ENCODE measurements at places on chromosomes 2 and 18.

GRCh38 chr2:212940816-212941215 is 210.6 kb downstream of the IKZF2 start:
- peak; percentile 77 for DNase-seq

DNA sequence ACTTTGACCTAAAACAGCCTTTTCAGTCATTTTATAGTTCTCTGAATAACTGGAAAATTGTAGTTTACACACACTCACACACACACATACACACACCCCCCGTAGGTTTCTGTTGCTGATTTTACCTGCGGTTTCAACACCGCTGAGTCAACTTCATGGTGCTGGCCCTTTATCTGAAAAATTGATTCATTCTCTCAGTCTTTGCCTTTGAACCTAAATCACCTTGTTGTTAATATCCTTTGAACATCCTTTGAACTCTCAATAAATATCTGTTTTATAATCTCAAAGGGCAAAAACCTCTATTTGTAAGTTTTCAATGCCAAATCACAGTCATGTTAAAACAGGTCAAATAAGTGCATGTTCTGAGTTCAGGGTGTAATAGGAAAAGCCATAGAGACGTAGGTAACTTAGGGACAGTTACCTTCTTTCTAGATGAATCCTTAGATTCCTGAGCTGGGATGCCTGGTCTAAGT is 109.0 kb upstream of the BZW1 start:
- no peak for DNase-seq

DNA sequence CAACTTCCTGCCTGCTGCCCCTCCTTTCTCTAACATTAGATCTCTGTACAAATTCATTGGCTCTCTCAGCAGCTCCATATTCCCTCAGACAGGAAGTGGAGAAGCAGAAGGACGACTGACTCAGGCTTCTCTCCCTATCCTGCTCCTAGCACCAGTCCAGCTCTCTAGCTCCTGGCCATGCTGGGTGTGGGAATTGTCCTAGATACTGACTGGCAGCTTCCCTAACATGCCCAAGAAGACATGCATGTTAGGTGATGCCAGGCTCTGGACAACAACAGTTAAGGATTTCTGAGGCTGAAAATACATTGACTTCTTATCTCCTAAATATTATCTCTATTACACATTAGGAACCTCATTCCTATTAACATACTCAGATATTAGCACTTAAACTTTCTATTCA is 292.9 kb downstream of the IKZF2 start:
- DNase-seq = no peak

GRCh38 chr2:36395866-36396265 is 40.3 kb downstream of the CRIM1 start:
- no peak for DNase-seq

- DNase-seq = no peak
Measured at GRCh38 chr2:11435036-11435435, 30.9 kb downstream of the E2F6 start.

DNA sequence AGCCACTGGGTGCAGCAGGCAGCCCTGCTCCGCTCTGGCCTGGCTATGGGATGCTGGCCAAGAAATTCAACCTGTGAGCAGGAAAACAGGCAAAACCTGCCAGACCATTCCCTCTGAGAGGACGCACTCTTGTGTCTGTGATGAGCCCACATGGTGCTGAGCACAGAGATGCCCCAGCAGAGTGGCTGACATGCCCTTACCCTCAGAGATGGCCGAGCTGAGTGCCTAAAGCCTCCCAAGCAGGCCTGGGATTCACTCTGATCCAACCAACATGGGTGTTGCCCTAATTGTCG is 34.3 kb upstream of the TAF1B start:
- no peak for DNase-seq

DNA sequence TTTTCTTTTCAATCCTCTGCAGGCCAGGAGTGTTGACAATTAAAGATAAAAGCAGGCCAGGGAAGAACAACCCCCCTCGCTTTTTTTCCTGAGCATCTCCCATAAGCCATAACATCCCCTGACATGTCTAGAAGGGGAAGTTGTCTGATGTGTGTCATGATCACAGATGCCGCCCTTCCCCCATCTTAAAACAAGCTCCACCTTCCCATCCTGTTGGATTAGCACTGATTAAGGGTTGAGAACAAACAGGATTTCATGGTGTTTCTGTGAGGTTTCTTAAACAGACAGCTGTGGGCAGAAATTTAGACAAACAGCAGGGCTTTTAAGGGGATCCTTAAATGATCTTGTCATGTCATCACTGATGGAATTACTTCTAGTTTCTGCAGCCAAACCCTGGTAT is 59.4 kb upstream of the UPP2 start:
- no peak for DNase-seq

DNA sequence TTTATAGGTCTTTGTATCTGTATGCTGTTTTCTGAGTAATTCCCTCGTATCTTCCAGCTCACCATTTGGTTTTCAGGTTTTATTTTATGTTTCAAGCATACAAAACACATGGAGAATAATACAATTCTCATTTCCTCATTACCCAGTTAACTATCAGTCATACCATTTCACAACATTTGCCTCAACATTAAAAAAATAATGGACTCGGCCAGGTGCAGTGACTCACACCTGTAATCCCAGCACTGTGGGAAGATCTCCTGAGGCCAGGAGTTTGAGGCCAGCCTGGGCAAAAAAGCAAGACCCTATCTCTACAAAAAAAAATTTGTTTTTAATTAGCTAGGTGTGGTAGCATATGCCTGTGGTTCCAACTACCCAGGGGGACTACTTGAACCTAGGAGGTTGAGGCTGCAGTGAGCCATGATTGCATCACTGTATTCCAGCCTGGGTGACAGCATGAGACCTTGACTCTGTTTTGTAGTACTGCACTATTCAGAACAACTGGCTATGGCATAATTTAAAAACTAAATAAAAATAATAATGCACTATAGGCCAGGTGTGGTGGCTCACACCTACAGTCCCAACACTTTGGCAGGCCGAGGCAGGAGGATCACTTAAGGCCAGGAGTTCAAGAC is 20.3 kb downstream of the NPC1 start:
- no peak for DNase-seq

DNA sequence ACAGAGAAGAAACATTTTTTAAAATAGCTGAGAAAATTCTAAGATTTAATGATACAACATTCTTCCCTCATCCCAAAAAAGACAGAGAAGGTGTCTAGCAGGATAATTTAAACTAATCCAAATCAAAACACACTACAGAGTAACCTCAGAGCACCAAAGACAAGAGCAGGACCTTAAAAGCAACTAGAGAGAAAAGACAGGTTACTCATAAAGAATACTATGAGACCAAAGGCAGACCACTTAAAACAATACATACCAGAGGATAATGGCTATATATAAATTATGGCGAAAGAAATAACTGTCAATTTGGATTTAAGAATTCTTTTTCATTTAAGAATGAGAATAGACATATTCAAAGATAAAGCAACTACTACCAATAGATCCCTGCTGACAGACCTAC is 40.0 kb downstream of the HDLBP start:
- DNase-seq = no peak

DNA sequence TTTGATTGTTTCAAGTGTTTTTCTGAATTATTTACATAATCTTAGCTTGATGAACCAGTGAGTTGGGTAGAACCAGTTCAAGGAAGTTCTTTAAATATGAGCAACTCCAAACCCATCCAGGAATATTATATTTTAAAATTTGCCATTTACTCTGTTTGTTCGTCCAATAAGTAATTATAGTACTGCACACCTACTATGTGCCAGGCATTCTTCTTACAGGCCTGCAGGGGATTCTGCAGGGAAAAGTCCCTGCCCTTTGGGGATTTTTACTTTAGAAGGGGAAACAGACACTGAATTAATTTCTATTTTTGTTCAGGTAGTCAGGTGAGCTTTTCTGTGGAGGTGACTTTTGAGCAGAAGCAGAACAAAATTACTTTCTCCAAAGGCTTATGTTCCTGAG is 146.9 kb downstream of the DOCK10 start:
- DNase-seq = no peak

GRCh38 chr2:11692966-11693521 is 23.0 kb upstream of the NTSR2 start:
- DNase-seq = peak; percentile 17

GRCh38 chr2:42127425-42128424 is 41.4 kb upstream of the EML4 start:
- no peak for DNase-seq

DNA sequence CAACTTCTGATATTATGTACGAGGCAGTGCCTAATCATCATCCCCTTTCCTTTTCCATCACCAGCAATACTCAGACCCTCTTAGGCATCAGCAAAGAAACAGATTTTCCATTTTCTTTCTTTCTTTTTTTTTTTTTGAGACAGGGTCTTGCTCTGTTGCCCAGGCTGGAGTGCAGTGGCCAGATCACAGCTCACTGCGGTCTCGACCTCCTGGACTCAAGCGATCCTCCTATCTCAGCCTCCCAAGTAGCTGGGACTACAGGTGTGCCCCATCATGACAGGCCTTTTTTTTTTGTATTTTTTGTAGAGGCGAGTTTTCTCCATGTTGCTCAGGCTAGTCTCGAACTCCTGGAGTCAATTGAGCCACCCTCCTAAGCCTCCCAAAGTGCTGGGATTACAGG is 5.9 kb upstream of the OLA1 start:
- DNase-seq = no peak

DNA sequence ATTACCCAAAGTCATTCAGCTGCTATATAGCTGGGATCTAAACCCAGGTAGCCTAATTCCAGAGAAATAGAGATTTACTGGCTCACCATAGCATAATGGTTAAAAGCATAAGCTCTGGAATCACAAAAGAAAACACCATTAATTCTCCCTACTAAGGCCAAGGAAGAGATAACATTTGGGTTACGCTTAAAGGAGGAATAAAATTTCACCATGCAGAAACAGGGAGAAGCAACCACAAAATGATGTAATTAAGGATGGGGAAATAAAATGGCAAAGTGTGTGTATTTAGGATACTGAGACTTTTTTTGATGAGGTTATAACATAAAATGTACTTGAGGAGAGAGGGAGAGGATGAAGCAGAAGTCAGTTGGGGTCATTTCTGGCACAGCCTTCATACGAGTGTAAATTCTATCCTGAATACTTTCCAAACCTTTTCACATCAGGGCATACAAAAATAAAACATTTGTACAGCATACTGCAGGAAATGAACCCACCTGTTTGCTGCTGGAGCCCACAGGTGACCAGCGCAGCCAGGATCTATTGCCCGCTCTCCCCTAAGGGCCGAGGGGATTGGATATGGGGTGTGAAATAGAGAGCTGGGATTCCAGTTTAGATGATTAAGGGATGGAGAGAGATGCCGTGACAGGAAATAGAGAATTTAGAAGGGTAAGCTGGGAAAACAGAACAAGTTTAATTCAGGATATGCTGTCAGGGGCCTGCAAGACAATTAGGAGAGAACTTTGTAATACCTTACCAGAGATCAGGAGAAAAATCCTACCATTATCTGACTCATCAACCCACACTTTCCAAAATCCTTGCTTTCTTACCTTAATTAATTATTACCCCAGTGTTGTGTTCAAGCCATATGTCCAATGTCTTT is 43.8 kb upstream of the SERTAD2 start:
- DNase-seq = no peak

- DNase-seq = peak; percentile 77
Measured at GRCh38 chr2:163646687-163647086, 89.1 kb downstream of the FIGN start.

GRCh38 chr2:233079953-233080835 is 20.1 kb downstream of the INPP5D start:
- DNase-seq = no peak

DNA sequence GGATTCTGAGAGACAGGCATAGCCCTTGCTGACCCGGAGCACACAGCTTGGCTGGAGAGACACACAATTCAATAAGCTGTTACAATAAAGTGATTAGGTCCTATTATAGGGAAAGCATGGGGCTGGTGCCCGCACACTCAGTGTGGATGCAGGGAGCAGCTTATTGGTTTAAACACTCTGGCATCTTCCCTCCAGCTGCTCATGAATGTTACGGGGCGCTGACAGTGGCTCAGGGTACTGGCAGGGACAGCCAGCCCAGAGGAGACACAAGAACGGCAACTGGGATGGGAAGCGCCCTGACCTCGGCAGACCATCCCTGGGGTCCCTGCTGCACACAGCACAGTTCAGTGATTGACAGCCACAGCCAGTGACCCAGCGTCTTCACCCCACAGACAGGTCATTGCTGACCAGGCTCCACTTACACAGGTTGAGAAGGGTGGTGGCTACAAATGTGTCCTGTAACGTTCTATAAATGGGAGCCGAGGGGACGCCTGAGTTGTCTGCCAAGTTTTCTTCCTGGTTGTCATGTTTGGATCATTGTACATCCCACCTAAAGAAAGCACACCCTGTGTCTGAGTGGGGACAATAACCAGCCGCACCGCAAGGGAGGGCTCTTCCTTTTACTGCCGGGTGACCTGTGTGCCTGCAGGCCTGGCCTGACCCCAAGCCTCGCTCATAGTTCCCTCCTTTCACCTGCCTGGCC is 60.3 kb downstream of the SH3BP4 start:
- no peak for DNase-seq

DNA sequence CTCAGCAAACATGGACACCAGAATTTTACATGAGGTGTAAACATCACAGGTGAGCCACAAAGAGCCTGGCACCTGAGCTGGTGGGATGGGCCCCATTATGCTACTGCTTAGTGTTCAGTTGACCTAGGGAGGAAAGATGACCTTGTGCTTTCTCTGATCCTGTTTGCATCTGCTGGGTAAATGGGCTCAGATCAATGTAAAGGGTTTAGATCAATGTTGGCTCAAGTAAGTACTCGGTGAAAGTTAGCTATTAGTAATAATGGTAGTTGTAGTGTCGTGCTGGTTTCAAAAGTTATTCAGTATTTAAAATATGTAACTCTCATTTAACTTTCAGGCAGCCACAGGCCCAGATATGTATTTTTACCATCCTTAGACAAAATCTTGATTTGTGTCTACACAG is 19.8 kb downstream of the ABHD3 start:
- DNase-seq = no peak

DNA sequence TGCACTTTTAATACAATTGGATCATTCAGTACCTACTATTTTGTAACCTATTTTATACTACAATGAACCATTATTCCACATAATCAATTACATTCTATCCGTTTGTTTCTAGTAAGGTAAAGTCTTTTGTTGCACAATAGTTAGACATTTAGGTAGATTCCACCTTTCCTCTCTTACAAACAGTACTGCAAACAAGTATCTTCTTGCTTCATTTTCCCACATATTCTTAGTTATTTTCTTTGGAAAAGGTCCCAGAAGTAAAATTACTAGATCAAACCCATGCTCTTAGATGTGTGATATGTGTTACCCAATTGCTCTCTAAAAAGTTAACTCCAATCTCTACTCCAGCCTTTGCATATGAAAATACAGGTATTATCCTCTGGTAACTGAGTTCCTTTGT is 49.6 kb downstream of the SPIRE1 start:
- no peak for DNase-seq

- DNase-seq = no peak
Measured at GRCh38 chr2:232406556-232407310, at the start of gene ALPG. TSS of gene ALPG (plus strand) at chr2:232406844. CDS start at chr2:232406895, 51 bp downstream.

Data from NCI-H2081 treated with DMSO at 0.1 percent for 48 hours (cell line).